NCI-H2029 treated with DMSO at 0.1 percent for 48 hours (cell line): ENCODE measurements at places on chromosomes 1 and 21.

DNA sequence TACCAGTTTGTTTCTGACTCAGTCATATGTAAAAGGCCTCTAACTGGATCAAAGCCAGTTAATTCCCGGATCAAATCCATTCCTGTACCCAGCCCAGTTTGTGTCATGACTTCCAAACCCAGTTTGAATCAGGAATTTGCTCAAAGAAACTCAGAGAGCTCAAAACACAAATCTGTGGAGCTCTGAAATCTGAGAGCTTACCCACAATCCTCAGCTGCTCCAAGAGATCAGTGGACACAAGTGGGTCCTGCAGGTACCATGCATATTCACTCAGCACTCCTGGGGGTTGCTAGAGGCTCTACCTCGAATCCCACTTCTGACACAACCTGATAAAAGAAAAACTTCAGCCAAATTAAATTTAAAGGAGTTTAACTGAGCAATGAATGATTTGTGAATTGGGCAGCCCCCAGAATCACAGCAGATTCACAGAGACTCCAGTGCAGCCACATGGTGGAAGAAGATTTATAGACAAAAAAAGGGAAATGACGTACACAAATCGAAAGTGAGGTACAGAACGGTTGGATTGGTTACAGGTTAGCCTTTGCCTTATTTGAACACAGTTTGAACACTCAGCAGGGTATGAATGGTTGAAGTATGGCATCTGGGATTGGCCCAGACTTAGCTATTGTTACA lies 11.9 kb upstream of the MRPL55 start:
- no peak for DNase-seq

DNA sequence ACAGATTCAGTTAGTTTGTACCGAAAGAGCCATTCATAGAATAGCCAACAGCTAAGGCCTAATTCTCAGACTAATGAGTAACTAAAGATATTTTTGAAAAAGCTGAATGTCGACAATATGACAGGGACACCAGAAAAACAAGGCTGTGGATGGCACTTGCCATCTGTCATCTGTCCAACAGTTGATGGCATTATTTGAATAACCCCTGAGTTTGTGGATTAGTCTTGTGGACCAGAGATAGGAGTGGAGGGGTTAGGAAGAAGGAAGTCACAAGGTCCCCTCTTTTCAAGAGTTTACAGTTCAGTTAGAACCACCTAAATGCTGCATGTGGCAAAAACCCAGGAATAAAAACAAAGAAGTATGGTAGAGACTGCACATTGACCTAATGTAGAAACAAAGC lies 356.5 kb upstream of the DUSP10 start:
- no peak for DNase-seq

- no peak for DNase-seq
Observed at GRCh38 chr1:155004352-155005075, 1.9 kb downstream of the ZBTB7B start.

DNA sequence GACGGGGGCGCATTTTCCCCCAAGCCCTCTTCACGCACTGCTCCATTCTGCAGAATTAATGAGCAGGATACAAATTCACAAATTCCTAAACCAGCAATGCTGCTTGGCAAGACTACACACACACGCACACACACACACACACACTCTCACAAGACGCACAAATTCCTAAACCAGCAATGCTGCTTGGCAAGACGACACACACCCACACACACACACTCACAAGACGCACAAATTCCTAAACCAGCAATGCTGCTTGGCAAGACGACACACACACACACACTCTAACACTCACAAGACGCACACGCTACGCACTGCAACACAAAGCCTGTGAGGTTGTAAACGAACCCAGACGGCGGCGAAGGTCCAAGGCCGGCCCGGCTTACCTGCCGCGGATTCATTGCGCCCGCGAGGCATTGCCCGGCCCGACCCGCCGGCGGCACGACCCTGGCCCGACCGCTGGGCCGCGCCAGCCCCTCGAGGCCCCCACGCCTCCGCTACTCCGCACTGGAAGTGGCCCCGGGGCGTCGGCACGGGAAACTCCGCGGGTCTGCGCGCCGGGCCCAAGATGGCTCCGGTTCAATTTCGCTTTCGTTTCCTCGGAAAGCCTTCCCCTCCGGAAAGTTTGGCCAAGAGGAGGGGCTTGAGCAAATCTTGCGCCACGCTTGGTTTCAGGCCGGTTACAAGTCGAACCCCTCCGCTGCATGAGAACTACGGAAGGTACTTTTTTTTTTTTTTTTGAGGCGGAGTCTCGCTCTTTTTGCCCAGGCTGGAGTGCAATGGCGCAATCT lies at the start of gene ADAR:
Gene ADAR, minus strand, starts transcription at position 578 of the 788 bp plus-strand sequence. Its CDS starts 180 bp downstream, at position 398.
- DNase-seq: peak; percentile 45

GRCh38 chr1:92346866-92347640 lies 48.2 kb downstream of the RPAP2 start:
- DNase-seq: no peak

DNA sequence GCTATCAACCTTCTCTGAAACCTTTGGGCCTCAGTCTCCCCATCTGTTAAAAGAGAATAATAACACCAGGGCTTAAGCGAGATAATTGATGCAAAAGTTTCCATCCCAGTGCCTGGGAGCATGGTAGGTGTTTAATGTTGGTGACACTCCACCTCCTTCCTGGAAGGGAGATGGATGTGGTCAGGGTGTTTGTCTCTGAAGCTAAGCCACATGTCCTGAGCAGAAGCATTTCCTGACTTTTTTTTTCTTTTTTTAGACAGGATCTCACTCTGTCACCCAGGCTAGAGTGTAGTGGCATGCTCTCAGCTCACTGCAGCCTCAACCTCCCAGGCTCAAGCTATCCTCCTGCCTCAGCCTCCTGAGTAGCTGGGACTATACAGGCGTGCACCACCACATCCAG lies 72.6 kb upstream of the HMGB4 start:
- no peak for DNase-seq

DNA sequence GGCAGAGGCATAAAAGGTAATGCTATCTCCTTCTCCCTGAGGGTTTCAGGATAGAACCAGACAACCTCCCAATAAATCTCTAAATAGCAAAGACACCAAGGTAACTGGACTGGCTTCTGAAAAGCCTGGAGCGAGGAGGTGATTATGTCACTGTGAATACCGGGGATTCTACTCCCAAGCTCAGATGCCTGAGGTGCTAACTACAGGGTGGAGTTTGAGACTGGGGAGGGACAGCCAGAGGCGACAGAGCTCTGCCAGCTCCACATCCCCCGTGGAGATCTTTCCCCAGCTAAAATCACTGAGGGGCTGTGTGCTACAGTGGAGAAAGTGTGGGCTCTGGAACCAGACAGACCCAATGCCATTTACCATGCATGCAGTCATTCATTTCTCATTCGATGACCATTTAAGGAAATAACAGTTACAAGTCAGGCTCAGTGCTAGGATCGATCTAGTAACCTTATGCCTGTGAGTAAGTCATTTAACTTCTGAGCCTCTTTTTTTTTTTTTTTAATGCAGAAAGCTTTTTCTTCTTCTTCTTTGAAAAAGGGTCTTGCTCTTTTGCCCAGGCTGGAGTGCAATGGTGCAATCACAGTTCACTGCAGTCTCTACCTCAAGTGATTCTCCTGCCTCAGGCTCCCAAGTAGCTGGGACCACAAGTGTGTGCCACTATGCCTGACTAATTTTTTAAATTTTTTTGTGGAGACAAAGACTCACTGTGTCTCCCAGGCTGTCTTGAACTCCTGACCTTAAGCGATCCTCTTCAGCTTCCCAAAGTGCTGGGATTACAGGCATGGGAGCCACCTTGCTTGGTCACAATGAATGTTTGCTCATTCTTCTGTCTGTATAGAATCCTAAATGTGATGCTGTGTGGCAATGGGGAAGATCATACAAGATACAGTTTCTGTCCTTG lies 8.1 kb upstream of the SLC45A3 start:
- no peak for DNase-seq

- no peak for DNase-seq
Observed at GRCh38 chr1:77064246-77064645, 155.0 kb downstream of the PIGK start.
